ENCODE measurements at places on chromosomes 2 and 18.

DNA sequence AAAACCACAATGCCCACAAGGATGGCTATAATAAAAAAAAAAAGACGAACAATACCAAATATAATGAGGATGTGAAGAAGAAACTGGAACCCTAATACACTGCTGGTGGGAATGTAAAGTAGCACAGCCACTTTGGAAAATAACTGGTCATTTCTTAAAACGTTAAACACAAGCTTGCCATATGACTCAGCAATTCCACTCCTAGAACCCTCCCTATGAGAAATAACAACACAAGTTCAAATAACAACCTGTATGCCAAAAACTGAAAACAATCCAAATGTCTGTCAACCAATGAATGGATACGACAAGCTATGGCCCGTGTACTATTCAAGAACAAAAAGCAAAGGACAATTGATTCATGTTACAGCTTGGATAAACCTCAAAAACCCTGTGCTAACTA, 7.0 kb upstream of the ALPK2 start:
- DNase-seq, result no peak

DNA sequence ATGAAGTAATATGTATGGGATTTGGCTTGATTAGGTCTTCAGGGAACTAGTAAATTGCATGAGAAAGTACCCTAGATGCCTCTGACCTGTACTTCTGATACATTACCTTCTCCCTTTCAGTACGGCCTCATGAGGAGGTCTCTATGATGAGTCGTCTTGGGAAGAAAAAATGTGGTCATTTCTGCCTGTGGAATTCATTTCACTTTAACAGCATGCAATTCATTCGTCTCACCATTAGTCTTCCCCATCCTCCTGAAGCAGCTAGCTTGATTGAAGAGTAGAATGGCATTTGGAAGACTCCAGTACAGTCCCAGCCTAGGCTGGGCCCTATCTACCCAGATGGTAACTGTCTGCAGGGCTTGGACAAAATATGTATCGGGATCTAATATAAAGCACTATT, 52.2 kb downstream of the TMX3 start:
- no peak for DNase-seq

GRCh38 chr2:19519045-19519444, 160.6 kb upstream of the OSR1 start:
- DNase-seq, result no peak

- no peak for DNase-seq
Observed at GRCh38 chr2:237097911-237098702, 12.4 kb downstream of the COPS8 start.

GRCh38 chr18:55300421-55300935, 287.5 kb downstream of the TCF4 start:
- no peak for DNase-seq

- DNase-seq, result no peak
Observed at GRCh38 chr2:69618362-69618761, 25.2 kb downstream of the AAK1 start.
